NCI-H1105 (cell line): ENCODE measurements at places on chromosomes 2 and 18.

- DNase-seq: no peak
These were observed 12.6 kb downstream of the KLHL23 start for GRCh38 chr2:169746240-169746639.

DNA sequence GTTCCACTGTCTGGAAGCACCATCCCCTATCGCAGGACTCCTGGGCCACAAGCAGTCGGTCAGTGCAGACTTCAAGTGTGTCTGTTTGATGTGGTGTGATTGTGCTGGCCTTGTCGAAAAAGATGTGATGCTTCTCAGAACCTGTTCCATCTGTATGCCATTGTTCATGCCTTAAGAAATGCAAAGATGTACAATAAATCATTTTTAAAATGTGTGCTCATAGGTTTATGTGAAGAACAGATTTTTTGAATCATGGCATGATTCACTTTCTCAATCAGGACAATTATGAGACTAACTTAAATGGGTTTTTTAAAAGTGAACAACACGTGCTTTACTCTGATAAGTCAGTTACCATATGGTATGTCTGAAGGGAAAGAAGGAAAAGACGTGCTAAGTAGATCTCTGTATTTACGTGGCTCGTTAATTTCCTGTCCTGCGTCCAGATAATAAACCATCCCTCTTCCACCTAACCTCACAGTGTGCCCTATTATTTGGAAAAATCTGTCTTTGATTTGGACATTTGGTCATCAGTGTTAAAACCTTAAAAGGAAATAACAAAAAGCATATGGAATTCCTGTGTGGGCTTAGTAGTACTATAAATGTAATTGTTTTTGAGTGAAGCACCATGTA is 54.9 kb downstream of the PRKRA start:
- DNase-seq: no peak

DNA sequence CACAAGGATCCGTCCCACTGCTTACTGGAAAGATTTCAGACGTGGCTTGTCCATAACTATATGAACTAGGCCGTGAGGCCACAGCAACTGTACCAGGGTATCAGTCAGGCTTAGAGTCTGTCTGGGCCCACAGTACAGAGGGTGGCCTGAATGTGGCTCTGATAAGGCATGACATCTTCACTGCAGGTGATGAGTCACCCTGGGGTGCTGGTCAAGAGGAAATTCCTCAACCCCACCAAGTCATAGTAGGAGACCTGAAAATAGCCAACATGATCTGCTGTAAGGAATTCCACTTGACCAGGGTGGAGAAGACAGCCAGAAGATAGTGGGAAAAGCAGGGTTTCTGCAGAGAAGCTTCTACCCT is 107.7 kb downstream of the INHBB start:
- DNase-seq: no peak

- no peak for DNase-seq
These were observed 226.7 kb downstream of the TTC32 start for GRCh38 chr2:19675003-19675629.
